ENCODE measurements at places on chromosomes 4 and X.

GRCh38 chr4:23934915-23935314 lies 45.1 kb upstream of the PPARGC1A start:
- no peak for DNase-seq

DNA sequence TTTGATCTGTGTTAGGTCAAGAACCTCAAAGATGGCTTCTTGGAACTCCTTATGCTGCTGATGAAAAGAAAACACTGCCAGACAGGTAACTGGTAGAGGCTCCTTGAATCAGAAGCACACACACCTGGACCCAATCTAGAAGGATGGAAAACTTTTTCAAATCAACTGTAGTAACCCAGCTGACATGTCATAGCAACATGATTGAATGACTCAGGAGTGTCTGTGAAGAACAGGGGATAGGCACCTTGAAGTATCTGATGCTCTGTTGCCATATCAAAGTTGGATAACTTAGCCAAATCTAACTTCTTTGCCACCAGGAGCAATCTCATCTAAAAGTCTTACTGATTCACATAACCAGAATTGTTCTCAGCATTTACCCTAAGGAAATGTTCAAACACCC lies 98.8 kb downstream of the ELOVL6 start:
- no peak for DNase-seq

DNA sequence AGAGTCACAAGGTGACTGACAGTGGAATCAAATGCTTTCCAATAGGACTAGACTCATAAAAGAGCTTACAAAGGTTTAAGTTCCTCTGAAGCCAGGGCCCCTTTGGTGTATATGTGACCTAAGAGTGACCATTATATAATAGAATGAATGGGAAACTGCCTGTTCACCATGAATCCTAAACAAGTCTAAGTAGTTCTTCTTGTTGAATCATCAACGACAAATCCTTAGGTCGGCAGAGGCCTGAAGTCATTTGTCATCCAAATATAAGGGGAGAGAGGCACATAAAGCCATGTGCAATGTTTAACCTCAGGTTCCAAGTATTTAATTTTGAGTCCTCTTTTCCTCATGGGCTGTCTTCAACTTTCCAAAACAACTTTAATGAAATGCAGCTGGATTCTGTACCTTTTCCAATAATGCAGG lies 122.4 kb downstream of the RASL11B start:
- no peak for DNase-seq

DNA sequence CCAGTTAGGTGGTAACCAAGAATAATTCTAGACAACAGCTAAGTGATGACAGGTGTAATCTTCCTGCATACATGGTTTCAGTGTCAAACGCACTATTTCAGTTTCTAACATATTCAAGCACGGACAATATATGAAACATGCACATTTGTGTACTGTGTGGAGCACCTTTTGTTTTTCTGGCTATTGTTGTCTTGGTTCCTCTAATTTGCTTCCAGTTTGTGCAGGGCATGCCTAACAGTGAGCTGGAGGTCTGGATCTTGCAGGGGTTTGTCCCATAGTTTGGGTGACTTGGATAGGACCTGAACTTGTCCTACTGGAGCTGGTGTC lies 70.5 kb upstream of the TBC1D9 start:
- no peak for DNase-seq

DNA sequence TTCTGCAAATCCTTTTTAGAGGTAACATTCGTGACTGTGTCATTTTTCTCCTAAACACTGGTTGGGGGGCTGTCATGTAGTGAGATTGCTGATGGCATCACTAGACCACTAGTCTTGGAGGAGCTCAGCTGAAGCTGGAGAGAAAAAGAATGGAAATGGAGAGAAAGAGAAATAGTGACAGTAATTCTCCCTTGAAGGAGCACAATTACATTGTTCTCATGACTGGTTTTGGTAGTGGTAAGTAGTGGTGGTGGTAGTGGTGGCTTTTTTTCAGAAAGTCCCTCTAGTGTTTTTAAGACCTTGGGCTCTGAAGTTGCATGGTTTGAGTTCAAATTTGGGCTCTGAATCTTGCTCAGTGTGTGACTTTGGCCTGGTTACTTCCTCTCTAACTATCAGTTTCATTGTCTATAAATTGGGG lies 99.8 kb downstream of the LARP7 start:
- DNase-seq, result no peak

Data from CD4-positive, alpha-beta T cell (primary cell).